Islet precursor cell (in vitro differentiated cells): ENCODE measurements at places on chromosomes 1 and 21.

GRCh38 chr1:234990328-234990675 is 138.3 kb downstream of the TOMM20 start:
- DNase-seq: no peak

- DNase-seq: peak; percentile 91
These were observed 44.3 kb downstream of the LAMC2 start for GRCh38 chr1:183230413-183230812.

DNA sequence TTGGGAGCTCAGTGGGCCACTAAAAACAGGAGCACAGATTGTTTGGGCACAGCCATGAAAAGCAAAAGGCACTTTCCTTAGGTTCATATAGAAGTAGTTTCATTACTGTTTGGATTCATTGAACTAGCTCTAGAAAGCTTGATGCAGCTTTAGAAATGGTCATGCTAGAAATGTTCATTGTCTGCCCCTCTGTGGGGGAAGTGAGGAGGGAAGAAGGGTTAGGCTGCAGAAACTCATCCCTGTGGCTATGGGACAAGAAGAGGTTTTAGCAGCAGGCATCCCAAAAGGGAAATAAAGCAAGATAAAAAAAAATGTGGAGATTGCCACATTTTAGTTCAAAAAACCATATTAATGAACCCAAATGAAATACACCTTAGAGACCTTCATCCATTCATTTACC is 359.6 kb upstream of the PTBP2 start:
- no peak for DNase-seq

DNA sequence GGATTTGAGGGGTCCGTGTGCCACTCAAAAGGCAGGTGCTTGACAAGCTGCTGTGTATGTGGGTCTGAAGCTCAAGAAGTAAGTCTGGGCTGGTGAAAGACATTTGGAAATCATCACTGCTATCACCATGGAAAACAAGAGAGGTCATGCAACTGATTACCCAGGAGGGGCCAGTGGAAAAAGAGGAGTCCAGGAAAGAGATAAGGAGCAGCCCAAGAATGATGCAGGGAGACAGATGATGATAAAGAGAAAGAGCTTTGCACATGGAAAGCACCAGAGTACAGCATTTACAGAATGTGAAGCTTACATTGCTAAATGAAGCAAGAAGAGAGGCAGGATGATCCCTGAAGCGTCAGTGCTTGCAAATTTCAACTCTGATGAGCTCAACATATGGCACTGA is 203.2 kb downstream of the SETD4 start:
- DNase-seq: no peak

- DNase-seq: peak; percentile 89
These were observed 422.8 kb downstream of the CAMTA1 start for GRCh38 chr1:7207875-7208646.

DNA sequence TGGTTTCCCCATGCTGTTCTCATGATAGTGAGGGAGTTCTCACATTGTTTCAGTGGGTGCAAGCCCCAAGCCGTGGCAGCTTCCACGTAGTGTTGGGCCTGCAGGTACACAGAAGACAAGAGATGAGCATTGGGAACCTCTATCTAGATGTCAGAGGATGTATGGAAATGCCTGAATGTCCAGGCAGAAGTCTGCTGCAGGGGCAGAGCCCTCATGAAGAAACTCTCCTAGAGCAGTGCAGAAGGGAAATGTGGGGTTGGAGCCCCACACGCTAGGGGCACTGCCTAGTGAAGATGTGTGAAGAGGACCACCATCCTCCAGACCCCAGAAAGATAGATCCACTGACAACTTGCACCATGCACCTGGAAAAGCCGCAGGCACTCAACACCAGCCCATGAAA is 17.0 kb downstream of the GPR161 start:
- DNase-seq: no peak
